ENCODE measurements at places on chromosomes 6 and 20.

- DNase-seq: peak; percentile 13
Observed at GRCh38 chr6:35428421-35429149, 23.6 kb upstream of the FANCE start.

- DNase-seq: no peak
Observed at GRCh38 chr20:32976746-32977145, 27.5 kb downstream of the SUN5 start.

- DNase-seq: peak; percentile 85
Observed at GRCh38 chr6:136592930-136593673, 42.9 kb upstream of the MAP7 start.

- no peak for DNase-seq
Observed at GRCh38 chr6:156849806-156850205, 72.6 kb downstream of the ARID1B start.

GRCh38 chr6:11033825-11034224, 10.3 kb downstream of the ELOVL2 start:
- DNase-seq: peak; percentile 83

- DNase-seq: no peak
Observed at GRCh38 chr20:40191573-40191972, 497.5 kb downstream of the MAFB start.

- DNase-seq: no peak
Observed at GRCh38 chr6:165034271-165034741, 275.1 kb downstream of the C6orf118 start.

DNA sequence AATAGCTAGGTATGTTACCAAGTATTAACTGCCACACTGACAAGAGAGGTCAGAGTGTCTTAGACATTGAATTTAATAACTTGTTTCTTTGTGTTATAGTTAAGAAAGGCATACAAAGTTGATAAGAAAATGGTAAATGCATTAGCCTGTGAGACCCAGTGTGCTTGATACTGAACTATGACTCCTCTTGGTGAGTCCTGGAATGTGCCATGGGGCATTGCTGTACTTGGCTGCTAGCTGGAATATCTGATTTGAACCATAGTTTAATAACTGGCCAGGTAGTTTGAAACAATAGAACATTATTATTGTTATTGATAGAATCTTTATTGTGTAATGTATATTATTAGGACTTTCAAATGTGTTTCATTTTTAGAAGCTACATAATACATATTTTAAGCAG, 70.0 kb downstream of the ZFAND3 start:
- no peak for DNase-seq

- peak; percentile 7 for DNase-seq
Observed at GRCh38 chr20:5510446-5510845, 193.7 kb upstream of the PROKR2 start.

GRCh38 chr20:51118216-51118615, 95.3 kb upstream of the KCNG1 start:
- no peak for DNase-seq

GRCh38 chr6:144405163-144405562, 120.0 kb downstream of the UTRN start:
- DNase-seq: peak; percentile 58

- DNase-seq: no peak
Observed at GRCh38 chr20:23002276-23002675, 32.8 kb upstream of the SSTR4 start.

- DNase-seq: peak; percentile 96
Observed at GRCh38 chr6:149855040-149855654, 9.0 kb downstream of the LRP11 start.

Measured in iris pigment epithelial cell (primary cell).